Mesenchymal stem cell (in vitro differentiated cells and primary cell): ENCODE measurements at places on chromosomes 2 and 18.

DNA sequence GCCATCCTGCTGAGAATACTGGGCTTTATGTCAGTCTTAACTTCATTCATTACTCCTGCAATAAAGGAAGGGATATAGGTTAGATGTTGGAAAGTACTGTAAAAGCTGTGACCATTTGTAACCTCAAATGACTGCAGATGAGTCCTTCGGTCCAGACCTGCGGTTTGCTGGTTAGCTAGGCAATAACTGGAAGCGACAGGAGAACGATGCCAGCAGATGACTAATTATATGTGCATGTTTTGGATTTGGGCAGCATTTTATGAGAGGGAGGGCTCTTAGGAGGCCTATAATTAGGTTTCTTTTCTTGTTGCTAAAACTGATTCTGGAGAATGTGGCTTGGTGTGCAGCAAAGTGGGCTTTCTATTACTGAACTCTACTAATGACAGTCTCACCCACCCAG is 205.6 kb downstream of the TMEM182 start:
- no peak for DNase-seq

- DNase-seq = no peak
Measured at GRCh38 chr18:74497778-74498177, 1.6 kb downstream of the CNDP2 start.

- peak; percentile 50 for DNase-seq
Measured at GRCh38 chr2:214630402-214631045, 179.0 kb downstream of the BARD1 start.

GRCh38 chr2:237791977-237792727 is 6.4 kb upstream of the RBM44 start:
- peak; percentile 14 for DNase-seq

- peak; percentile 17 for DNase-seq
Measured at GRCh38 chr2:11133238-11133935, 21.9 kb upstream of the SLC66A3 start.

GRCh38 chr2:20914087-20914486 is 91.2 kb upstream of the LDAH start:
- no peak for DNase-seq

DNA sequence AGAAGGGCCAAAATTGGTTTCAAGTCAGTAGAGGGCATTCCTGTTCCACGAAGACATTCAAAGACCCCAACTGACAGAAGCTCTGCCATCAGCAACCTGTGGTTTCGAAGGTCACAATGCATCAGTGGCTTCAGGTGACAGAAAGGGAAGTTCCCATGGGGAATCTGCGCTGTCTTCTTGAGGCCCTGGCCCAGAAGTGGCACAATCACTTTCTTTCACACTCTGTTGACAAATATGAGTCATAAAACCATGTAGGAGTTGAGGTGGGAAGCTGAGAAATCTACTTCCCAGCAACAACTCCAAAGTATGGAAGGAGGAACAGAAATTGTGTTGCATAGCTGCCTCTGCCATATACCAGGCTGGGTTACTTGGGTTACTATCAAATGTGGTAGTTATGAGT is 621.1 kb upstream of the FANCL start:
- no peak for DNase-seq

DNA sequence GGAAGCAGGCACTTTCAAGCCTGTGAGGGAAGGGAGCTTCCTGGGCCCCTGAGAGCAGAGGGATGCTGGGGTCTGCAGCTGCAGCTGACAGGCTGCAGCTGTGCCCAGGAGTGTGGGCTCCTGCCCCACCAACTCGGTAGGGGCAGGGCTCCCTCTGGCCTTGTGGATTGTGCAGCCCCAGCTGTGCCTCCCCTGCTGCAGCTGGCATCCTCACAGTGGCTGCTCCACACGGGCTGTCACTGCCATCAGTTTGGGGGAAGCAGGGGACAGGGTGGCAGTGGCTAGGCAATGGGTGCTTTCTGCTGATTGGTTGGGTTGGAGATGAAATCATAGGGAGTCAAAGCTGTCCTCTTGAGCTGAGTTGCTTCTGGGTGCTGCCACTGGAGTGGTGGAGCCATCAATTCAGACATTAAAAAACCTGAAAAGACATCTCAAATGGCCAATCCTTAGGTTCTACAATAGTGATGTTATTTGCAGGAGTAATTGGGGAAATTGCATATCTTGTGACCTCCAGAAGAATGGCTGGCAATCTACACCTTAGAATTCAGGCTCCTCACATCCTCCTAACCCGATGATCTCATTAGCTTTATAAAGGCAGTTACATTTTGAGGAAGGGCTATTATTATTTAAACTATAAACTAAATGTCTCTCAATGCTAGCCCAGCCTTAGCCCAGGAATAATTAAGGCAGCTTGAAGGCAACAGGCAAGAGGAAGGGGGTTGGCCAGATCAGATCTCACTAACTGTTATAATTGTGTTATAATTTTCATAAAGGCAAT is 41.3 kb downstream of the FAM171B start:
- DNase-seq = no peak

GRCh38 chr2:181152226-181152625 is 171.8 kb downstream of the UBE2E3 start:
- DNase-seq = peak; percentile 18

DNA sequence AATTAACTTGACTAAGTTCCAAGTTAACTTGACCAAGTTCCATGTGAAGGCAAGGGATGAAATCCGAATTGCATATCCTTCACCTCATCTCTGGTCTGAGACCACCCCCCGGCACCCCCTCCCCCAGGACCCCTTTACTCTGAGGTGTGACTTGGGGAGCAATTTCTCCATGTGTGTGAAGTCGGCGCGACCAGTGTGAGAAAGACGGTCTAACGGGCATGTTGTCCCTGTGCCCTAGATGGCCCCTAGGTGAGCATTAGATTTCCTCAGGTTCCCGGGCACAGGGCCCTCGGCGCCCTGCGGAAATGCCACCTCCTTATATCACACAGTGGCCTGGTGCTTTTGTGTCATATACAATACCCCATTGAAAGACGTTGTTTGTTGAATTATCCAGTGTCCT is 137.1 kb downstream of the CTIF start:
- DNase-seq = no peak

DNA sequence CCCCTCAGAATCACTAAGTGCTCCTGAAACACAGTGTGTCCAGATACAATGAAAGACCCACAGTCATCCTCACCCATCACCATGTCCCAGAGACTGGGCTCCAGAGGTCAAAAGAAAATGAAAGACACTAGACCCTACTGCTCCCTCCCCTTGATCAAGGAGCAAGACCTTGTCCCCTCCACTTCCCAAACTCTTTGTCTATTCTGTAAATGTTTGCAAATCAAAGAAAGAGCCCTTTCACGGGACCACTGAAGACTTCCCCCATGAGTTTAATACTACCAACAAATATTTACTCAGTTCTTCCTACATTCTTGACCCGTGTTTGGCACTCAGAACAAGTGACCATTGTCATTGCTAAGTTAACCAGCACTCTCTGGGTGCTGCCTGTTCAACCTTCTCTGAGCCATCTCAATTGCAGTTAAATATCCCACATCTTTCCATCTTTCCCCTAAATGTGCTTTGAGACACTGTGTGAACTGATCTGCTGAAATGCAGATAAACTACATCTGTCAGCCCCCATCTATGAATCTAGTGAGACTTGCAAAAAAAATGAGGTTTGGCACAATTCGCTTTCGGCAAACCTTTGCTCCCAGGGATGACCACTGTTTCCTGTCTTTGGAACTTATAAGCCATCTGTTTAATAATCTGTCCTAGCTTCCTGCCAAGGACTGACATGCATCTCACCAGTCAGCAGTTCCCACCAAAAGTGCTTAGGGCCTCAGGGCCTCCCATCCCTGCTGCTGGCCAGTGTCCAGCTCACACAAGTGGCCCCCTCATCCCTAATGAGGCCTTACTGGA is 170.3 kb downstream of the GFPT1 start:
- peak; percentile 93 for DNase-seq

- peak; percentile 78 for DNase-seq
Measured at GRCh38 chr2:216109962-216110614, 940 bp downstream of the XRCC5 start.

- DNase-seq = no peak
Measured at GRCh38 chr2:144548532-144549191, 28.7 kb upstream of the ZEB2 start.

- no peak for DNase-seq
Measured at GRCh38 chr2:64839844-64840243, 149.4 kb upstream of the SLC1A4 start.

GRCh38 chr2:45432406-45432805 is 178.7 kb downstream of the SRBD1 start:
- no peak for DNase-seq

- DNase-seq = peak; percentile 5
Measured at GRCh38 chr2:174846218-174846617, 81.9 kb upstream of the CHRNA1 start.

DNA sequence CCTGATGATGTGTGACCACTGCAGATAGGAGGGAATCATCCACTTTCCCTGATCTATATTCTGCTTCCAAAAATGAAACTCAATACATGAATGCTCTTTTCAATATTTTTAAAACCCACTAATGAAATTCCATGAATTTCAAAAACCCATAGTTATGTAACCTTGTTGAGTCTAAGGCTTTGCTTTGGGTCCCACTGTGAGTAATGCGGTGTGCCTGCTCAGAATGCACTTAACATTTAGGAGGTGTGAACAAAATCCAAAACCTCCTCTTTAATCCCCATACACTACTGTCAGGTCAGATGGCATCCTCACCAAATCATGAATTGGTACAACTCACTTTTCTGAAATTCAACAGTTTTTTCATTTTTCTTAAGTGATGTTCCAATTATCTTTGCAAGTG is 50.4 kb downstream of the CCDC93 start:
- no peak for DNase-seq

DNA sequence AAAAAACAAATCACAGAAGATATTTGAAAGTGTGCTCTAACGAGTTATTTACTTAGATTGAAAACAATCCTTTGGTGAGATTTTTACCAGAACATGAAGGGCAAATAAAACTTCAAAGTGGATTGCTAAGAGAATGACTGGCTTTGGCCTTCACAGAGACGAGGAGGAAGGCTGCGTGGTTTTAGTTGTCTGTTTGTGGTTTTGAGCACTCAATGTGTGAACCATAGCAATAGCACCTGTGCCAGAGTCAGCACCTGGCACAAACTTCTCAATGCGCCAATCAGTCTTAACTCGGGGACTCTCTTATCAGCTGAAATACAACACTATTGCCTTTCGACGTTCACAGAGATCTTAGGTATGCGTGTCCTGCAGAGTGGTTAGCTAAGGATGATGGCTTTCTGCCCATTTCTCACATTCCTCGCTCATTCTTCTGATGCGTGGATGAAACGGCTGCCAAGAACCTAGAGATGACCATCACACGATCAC is 70.0 kb downstream of the MBP start:
- no peak for DNase-seq

- DNase-seq = no peak
Measured at GRCh38 chr2:20104900-20105545, 53.6 kb upstream of the LAPTM4A start.

DNA sequence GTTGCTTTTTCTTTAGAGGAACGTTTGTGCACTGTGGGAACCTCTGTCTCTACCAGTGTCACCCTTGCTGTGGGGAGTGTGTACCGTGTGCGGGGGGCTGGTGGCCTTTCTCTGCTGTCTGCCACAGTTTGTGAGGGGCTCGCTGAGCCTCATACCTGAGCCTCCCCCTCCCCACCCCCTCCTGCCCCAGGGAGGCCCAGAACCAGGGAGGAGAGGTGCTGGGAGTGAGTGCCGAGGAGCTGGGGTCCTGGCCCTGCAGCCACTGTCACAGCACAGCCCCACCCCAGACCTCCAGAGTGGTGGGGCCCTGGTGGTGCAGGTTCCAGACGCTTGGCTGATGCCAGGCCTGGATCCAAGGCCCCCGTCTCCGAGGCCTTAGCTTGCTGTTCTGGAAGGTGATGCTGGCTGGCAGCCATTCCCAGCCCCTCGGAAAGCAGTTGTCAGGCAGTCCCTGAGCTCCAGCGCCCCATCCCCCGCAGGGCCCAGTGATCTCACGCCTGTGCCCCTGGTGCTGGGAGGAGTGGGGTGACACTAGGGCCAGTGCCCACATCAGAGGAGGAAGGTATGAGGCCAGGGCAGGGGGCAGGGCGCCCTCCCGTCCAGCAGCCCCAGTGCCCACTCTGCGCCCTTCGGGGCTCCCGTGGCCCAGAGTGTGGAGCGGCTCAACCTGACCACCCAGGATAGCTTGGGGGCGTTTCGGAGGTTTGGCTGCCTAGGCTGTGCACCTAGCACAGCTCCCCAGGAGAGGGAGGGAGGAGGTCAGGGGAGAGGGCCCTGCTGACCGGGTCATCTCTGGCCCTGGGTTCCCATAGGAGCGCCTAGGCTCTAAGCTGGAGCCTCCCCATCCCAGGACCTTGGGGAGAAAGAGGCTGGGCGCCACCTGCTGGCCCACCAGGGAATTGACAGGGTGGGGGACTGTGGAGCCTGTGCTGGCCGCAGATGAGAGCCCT is 53.0 kb upstream of the ALPP start:
- peak; percentile 44 for DNase-seq

DNA sequence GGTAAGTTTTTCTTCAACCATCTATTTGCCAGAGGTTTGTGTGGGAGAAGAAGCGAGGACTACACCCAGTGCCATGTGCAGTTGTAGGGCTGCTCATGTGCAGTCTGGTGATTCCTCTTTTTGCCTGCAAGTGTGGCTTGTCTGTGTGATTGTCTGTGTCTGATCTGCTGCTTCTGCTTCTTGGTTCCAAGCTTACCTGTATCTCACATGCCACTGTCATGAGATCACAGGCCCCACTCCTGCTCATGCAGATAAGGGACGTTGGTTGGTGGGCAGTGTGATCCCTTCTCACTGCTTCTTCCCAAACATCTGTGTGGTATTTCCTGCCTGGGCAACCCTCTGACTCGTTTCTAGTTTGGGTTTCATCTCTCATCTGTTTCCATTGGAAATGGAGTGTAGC is 27.1 kb downstream of the RRM2 start:
- DNase-seq = no peak

DNA sequence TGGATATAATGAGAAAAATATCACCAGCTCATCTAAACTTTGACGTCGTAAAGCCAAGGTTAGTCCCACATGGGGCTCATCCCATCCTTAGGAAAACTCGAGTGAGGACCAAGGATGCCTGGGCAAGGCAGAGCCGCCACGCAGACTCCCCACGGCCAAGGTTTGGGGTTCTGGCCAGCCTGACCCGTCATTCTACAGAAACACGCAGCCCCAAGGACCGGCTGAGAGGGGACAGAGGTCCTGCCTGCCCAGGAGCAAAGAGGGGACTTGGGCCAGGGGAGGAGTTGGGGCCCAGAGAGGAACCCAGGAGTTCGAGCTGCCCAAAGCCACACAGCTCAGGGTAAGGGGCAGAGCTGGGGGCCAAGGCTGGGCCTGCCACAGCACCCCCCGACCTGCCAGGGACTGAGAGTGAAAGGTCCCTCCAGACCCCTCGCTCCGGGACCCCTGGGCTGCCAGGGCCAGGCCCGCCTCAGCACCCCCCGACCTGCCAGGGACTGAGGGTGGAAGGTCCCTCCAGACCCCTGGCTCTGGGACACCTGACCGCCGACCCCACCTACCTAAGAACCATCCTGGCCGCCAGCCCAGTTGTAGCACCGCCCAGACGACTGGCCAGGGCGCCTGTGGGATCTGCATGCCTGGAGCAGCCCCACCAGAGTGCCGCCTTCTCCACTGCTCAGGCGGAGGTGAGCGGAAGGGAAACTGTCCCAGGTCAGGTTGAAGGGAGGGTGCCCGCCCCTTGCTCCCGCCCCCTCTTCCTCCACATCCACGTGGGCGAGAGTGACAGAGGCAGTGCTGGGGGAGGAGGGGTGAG is at the start of gene PDCD1:
Gene PDCD1 (minus strand): TSS at position 689 of the 811 bp plus-strand sequence. CDS start 56 bp downstream, at position 633.
- DNase-seq = no peak

- DNase-seq = peak; percentile 80
Measured at GRCh38 chr2:71721362-71721665, 268.0 kb downstream of the DYSF start.
